BJ (cell line): ENCODE measurements at places on chromosomes 12 and 14.

DNA sequence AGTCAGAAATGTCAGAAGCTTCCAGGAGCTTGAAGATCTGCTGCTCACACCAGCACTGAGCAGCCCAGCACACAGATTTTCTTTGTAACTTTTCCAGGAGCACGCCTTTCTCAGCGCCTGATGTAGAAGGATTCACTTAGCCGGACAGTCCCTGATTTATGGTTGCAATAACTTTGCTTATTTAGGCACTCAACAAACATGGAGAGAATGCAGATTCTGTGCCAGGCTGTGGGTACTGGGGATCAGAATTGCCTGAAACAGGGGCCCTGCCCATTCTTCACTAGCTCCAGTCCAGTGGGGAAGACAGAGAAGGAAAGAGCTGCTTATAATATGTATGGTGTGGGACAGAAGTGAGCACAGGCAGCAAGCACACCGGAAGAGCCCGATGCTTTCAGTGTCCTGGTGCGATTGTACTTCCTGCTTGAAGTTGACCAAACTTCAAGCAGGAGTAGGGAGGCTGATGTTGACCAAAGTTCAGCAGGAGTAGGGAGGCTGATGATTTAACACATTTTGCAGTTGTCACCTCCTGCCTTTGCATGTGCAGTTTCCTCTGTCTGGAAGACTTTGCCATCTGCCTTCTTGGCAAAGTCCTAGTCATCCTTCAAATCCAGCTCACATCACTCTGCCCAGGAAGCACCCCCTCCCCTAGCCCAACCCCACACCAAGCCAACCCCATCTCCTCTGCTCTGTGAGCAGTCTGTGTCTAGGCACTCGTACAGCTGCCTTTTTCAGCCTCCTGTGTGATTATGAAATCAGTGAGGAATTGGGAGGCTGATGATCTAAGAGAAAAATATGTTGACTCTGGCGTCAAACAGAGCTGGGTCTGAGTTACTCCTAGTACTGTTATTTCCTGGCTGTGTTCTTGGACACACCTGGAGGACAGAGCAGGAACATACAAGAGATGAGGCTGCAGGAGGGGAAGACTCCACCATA is 12.0 kb upstream of the PRIMA1 start:
- DNase-seq: no peak

GRCh38 chr12:132813443-132813842 is 15.2 kb downstream of the GOLGA3 start:
- no peak for DNase-seq

DNA sequence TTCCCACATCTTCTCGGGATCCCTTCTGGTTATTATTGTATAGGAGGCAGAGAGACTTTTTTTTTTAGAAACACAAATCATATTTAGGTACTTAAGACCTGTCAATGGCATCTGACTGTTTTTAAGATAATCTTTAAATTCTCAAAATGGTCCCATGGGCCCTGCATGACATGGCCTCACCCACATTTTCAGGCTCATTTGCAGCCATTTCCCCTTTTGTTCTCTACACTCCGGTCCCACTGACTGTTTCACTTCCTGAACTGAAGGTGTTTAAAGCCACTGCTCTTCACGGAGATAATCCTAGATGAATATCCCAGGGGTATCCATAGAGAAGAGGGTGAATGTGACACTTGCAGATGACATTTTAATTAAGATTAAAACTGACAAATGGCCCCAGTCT is 12.3 kb upstream of the C12orf71 start:
- no peak for DNase-seq

GRCh38 chr14:64000749-64001148 is 147.9 kb downstream of the SYNE2 start:
- DNase-seq: no peak

- DNase-seq: peak; percentile 29
Measured at GRCh38 chr14:35215110-35215813, 76.9 kb upstream of the PSMA6 start.

DNA sequence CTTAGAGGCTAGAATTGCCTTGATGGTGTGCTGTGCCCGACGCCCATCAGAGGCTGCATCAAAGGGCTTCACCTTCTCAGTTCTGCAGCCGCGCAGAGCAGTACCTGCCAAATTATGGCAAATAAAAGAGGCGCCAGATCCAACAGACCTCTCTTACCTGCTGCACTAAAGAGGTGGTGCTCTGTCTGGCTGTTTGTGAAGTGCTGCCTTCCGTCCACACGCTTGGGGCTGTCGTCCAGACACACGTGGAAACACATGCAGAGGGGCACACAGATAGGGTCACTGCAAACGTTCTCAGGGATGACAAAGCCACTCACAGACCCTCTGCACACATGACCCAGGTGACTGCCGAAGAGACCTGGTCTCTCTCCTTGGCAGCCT is 617.5 kb downstream of the VRK1 start:
- DNase-seq: no peak

- DNase-seq: no peak
Measured at GRCh38 chr12:96513681-96514080, 24.3 kb downstream of the CFAP54 start.
